A549 treated with AZD2906 at 1 μM for 4 hours (cell line): ENCODE measurements at places on chromosomes 6 and 20. TPM values are rescaled to one million over a fixed set of nuclear protein-coding genes. Genes with fewer than 3 reads are reported as not detected.

The ID1 gene
- 331 to 548 TPM (median 489 TPM) in 5 replicates for total RNA-seq

The TAAR2 gene
- not detected in 5 replicates for total RNA-seq

The MLN gene
- total RNA-seq, result not detected in 5 replicates

The LTB gene
- 0.12 to 0.49 TPM (median 0.14 TPM) in 4 of 5 replicates, not detected in the other for total RNA-seq

The MTFR2 gene
- 11.2 to 12.0 TPM (median 11.6 TPM) in 5 replicates for total RNA-seq

The WFDC5 gene
- total RNA-seq, result 0.08 TPM in 1 of 5 replicates, not detected in the others

The NECAB3 gene
- 8.9 to 12.4 TPM (median 11.6 TPM) in 5 replicates for total RNA-seq

The TNNC2 gene
- total RNA-seq, result 0.13 to 0.26 TPM (median 0.25 TPM) in 3 of 5 replicates, not detected in the others

The HDDC2 gene
- total RNA-seq, result 93.1 to 95.4 TPM (median 95.2 TPM) in 5 replicates

The RRBP1 gene
- total RNA-seq, result 141 to 164 TPM (median 151 TPM) in 5 replicates

The CLIC5 gene
- total RNA-seq, result 0.01 TPM in 1 of 5 replicates, not detected in the others

The CTSZ gene
- total RNA-seq, result 155 to 197 TPM (median 192 TPM) in 5 replicates

The POPDC3 gene
- 19.8 to 23.7 TPM (median 22.1 TPM) in 5 replicates for total RNA-seq

The ATP9A gene
- 12.6 to 17.9 TPM (median 15.7 TPM) in 5 replicates for total RNA-seq

The SDC4 gene
- total RNA-seq, result 89.5 to 111 TPM (median 95.6 TPM) in 5 replicates

The FOXC1 gene
- total RNA-seq, result 4.8 to 6.9 TPM (median 6.4 TPM) in 5 replicates

The MCCD1 gene
- not detected in 5 replicates for total RNA-seq

The RPRD1B gene
- 25.6 to 32.0 TPM (median 29.0 TPM) in 5 replicates for total RNA-seq

The CARMIL1 gene
- total RNA-seq, result 7.4 to 10.0 TPM (median 8.1 TPM) in 5 replicates

The PLA2G7 gene
- total RNA-seq, result 0.03 to 0.07 TPM in 2 of 5 replicates, not detected in the others

The RAB44 gene
- 0.02 to 0.07 TPM (median 0.05 TPM) in 4 of 5 replicates, not detected in the other for total RNA-seq

The MCM3 gene
- total RNA-seq, result 71.3 to 86.5 TPM (median 75.7 TPM) in 5 replicates

The VWA7 gene
- 1.3 to 1.9 TPM (median 1.5 TPM) in 5 replicates for total RNA-seq

The FAM209B gene
- 0.20 to 0.40 TPM (median 0.33 TPM) in 5 replicates for total RNA-seq

The PDE7B gene
- total RNA-seq, result 0.51 to 0.87 TPM (median 0.66 TPM) in 5 replicates

The OPN5 gene
- not detected in 5 replicates for total RNA-seq

The HCRTR2 gene
- not detected in 5 replicates for total RNA-seq

The PTCHD4 gene
- 0.02 to 0.05 TPM (median 0.04 TPM) in 4 of 5 replicates, not detected in the other for total RNA-seq

The BLOC1S5 gene
- 5.7 to 9.8 TPM (median 6.9 TPM) in 5 replicates for total RNA-seq

The NHSL1 gene
- 2.6 to 3.8 TPM (median 3.4 TPM) in 5 replicates for total RNA-seq

The EZR gene
- total RNA-seq, result 426 to 514 TPM (median 467 TPM) in 5 replicates

The BPIFA3 gene
- not detected in 5 replicates for total RNA-seq

The SMLR1 gene
- total RNA-seq, result 0.02 to 0.03 TPM in 2 of 5 replicates, not detected in the others

The TRAPPC3L gene
- total RNA-seq, result not detected in 5 replicates

The GSTA2 gene
- total RNA-seq, result 0.07 TPM in 2 of 5 replicates, not detected in the others

The ADGRF1 gene
- not detected in 5 replicates for total RNA-seq

The CST2 gene
- total RNA-seq, result 0.84 to 1.6 TPM (median 1.4 TPM) in 5 replicates

The CALHM6 gene
- not detected in 5 replicates for total RNA-seq

The GCLC gene
- total RNA-seq, result 73.9 to 98.5 TPM (median 87.3 TPM) in 5 replicates
